ENCODE measurements at places on chromosomes 2 and 18.

DNA sequence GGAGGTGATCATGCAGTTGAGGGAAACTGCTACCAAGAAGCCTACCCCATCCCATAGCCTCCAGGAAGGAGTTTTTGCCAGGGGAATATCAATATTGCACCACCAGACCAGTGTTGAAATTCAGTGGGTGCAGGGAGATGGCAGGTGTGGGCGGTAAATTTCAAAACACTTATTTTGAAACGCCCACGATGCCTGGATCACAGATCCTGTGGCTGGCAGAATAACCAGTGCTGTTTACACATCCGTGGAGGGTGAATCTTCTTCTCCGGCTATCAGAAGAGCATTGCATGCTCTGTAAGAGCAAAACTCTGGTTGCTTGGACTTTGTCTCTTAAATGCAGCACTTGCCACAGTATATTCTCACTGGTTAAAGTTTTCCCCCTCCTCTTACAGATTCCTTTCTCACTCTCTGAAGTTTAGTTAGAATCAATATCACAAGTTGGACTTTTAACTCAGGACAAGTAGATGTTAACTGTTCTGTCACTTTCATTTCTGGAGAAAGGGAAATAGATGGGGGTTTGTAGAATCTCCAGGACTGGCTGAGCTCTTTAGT, 70.5 kb upstream of the ZCCHC2 start:
- DNase-seq, result no peak

DNA sequence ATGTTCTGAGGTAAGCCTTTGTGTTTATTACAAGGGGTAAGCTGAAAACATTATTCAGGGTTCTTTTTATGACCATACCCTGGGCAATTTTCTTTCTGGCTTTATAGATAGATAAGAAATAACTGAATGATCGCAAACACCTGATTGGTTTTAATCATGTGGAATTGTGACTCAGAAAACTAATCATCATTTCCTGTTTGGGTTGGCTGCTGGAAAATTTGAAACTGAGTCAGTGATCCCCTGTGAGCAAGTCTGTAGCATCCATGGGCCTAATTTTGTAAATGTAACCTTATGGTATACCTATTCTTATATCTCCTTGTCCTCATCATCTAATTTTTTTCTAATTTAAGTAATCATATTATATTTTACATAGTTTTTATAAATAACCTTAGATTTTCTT, 34.3 kb downstream of the CCDC68 start:
- DNase-seq, result no peak

DNA sequence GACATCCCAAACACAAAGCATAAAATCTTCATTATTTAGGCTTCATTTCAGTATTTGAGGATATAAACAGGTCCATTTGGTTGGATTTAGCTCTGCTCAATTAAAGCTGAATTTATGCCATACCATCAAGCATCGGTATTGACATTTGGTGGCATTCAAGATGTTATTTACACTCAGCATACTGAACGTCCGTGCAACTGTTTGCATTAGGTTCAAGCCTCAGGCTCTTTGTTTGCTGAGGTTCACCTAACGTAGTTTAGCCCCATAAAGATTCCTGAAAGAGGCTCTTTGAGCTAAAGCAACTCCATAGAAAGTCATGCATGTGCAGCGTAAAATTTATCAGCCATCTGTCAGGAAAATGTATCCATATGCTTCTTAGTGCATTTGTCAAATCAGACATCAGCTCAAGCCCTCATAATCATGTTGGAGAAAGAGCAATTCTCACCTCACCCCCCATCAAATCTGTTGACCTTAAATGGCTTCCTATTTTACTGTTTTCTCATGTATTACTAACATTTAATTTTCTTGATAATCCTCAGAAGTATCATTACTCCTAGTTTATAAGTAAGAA, 366.9 kb downstream of the EPHA4 start:
- DNase-seq, result no peak

GRCh38 chr2:38438133-38438882, 61.2 kb upstream of the ATL2 start:
- no peak for DNase-seq

GRCh38 chr2:54629914-54630857, 93.3 kb upstream of the EML6 start:
- DNase-seq, result no peak

DNA sequence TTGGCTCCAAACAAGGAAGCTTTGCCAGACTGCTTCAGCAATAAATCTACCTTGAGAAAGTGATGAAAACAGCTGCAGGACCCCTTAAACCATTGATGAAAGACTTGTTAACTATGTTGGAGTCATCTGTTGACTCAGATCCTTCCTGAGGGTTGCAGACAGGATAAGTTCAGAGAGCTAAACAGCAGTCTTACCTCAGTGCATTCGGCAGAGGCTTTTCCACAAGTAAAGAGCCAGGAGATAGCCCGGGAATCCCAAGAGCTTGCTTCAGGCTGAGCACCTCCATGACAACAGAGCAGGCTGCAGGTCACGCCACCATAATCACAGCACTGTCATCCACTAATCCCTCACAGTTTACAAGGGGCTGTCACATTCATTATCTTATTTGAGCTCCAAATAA, 23.7 kb downstream of the KIAA2012 start:
- DNase-seq, result no peak

- no peak for DNase-seq
Measured at GRCh38 chr2:170953941-170954340, 24.9 kb downstream of the GORASP2 start.

DNA sequence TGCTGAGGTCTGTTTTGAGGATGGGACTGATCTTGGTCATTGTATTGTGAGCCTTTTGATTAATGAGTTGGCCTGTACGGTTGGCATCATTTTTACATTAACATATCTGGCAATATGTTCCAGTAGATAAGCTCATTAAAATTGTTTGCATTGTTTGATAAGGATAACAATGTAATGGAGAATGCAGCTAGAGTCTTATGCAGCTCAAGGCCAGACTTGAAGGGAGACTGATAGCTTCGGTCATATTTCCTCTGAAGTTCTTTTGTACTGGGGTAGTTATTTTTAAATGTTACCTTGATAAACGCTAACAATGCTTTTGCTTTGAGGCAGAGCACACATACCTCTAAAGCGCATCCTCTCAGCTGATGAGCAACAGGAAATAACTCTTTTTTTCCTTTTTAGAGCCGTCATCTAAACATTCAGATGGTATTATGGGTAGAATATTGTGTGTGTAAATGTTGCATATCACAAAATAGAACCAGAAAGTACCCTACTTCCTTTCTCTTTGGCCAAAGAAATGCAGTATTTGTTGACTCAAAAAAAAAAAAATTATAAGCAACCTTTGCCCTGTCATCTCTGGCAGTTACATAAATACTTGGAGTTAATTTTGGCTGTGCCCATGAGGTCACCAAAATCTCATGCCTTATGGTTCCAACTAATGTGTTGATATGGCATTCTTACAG, 1.3 kb downstream of the MAPRE2 start:
- DNase-seq, result no peak

DNA sequence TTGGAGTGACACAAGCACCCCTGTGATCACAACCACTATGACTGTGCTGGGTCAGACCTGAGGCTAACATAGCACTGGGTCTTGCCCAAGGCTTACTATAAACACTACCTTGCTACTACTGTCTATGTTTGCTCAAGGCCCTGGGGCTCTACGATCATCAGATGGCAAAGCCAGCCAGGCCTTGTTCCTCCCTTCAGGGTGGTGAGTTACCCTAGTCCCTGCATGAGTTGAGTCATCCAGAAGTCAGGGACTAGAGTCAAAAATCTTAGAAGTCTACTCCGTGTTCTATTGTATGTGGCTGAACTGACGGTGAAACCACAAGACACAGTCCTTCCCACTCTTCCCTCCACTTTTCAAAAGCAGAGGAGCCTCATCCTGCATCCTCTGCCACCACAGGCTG, 551.2 kb upstream of the FSIP2 start:
- no peak for DNase-seq

DNA sequence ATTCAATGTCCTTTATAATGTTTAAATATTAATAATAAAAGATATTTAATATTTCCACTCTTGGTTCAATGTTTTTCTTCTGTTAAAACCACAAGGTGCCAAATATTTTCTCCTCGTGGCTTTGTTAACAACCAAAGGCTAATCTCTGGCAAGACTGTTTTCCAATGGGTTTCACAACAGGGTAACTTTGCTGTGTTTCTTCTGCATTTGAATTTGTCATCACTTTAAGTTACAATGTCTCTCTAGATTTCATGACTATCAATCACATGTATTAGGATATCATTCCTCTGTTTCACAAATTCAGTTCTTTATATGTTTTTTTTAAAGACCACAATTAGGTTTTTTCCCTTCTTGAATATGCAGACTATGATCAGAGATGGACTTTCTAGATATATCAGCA, 469.8 kb upstream of the ACVR2A start:
- no peak for DNase-seq

DNA sequence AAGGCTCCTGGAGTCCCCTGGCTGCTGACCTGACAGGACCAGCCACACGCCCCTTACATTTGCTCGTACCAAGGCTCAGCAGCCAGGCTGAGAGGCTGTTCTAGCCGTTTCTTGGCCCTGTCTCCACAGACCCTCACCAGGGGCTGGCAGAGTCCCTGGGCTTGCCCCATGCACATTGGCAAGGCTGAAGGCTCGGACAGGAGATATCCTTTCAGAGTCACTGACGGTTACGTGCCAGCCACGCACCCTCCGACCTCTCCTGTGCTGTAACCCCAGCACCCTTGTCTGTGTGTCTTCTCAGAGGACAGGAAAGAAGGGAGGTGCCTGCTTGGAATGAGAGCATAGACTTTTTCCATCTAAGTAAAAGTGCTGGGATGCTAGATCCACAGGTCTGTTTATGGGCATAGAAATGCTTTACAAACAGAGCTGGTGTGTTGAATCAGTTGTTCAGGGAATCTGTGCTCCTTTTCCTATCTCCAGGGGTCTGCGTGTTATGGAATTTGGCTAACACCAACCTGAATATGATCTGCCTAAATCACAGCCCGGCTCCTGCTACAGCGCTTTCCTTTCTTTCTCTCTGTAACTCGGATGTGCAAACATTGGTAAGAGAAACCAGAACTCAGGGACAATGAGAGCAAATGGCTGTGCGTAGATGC, 41.0 kb downstream of the COPS8 start:
- DNase-seq, result no peak

DNA sequence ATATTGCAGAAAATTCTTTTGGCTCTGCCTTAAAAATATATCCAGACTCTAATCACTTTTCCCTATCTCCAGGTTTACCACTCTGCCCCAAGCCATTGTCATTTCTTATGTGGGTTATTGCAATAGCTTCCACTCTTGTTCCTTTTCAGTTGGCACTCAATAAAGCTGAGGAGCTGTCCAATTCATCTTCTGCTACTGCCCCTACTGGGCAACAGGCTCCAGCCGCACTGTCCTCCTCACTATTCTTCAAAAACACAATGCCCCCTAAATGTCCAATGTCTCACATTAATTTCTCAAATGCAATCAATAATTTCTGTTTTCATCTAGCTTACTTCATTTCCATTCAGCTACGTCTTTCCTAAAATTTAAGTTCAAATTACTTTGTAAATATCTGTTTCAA, 1262.5 kb upstream of the CDH2 start:
- no peak for DNase-seq

DNA sequence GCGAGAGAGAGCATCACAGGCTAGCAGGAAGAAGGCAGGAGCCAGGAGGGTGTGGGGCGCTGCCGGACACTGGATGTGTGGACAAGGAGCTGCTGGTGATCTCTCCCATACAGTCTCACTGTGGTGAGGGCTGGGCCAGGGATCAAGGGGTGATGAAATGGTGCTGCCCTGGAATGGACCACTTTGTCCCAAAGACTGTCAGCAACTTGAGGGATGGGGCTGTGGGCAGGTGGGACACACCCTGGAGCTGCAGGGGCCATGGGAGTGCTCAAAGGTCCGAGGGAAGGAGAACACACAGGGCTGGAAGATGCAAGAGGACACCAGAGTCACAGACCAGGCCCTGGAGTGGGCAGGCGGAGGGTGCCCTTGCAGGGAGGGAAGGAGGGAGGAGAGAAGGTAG, 38.0 kb downstream of the COA5 start:
- no peak for DNase-seq

- no peak for DNase-seq
Measured at GRCh38 chr18:79685971-79686370, 6.4 kb downstream of the CTDP1 start.

GRCh38 chr18:71832946-71833617, 711.1 kb downstream of the CBLN2 start:
- DNase-seq, result peak; percentile 32

DNA sequence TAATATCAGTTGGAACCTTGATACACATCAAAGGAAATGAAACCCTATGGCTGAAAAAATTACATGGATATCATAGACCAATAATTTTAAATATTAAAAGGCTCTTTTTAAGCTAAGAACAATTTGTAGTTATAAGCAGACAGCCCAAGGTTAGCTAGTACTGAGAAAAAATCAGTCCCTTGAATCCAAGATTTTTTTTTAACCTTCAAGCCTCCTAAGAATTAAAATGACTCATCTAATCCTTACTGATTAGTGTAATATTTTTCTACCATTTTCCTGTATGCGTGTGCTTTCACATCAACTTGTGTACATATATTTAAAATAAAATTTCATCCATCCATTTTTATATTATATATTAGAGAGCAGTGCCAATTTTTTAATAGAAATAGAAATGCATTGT, 1004.9 kb upstream of the ZEB2 start:
- DNase-seq, result no peak

DNA sequence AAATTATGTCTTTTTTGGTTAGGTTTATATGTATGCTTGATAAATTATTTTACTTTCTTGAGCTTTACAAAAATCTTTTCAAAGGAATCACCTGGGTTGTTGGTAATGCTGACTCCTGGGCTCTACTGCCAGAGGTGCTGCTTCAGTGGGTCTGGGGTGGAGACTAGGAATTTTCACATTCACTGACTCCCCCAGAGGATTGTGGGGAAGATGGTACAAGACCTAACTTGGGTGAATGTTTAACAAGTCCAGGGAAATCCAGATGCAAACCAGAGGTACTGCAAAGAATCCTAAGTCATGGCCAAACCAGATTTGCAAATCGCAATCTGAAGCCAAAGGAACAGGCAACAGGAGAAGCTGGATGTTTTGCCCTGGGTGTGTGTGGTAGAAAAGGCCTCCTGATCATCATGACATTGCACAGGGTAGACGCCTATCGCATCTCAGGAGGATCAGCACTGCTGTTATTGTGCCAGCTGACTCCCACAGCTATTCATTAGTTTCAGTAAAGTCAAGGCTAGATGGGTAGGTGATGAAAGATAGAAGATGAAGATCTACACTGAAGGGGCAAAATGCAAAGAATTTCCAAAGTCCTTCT, 185.2 kb downstream of the BARD1 start:
- no peak for DNase-seq

GRCh38 chr2:149278872-149279264, 51.5 kb upstream of the LYPD6 start:
- no peak for DNase-seq

- DNase-seq, result no peak
Measured at GRCh38 chr2:233960203-233960602, 43.0 kb downstream of the TRPM8 start.

GRCh38 chr2:45182667-45183295, 173.5 kb upstream of the SIX2 start:
- DNase-seq, result no peak

DNA sequence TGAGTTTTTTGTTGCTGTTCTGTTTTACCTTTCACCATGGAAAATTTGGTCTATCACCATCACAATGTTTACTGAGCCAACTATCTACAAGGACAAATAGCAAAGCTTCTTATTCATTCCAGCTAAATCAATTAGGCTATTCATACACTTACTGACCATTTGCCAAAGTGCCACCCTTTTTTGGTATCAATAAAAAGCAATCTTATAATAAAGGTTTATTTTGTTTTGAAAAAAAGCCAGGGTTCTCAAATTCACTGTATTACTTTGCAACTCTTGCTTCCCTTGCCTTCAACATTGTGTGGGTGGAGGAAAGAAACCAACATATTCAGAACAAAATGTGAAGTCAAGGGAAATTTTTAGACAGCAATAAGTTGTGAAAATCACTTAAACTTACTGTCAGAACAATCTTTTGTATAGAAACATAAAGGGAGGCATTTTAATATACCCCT, 15.3 kb downstream of the PELI1 start:
- no peak for DNase-seq

Data from dorsolateral prefrontal cortex (tissue), 122 donors.